ENCODE measurements at places on chromosomes 1 and 21.

DNA sequence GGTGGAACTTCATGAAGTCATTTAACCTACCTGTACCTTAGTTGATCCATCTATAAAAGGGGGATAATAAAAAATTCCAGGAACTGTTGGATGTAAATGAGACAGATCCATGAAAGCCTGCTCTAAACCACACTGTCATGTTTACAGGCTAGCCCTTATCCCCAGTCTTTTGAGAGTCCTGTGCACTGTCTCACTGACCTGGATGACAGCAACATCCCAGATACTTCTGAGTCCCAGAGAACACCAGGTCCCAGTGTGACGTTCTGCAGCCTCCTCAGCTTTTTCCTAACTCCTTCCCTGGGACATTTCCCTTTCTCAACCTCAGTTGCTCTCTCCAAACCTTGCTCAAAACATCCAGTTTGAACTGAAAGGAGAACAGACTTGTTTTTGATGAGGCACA is 165.4 kb upstream of the C8B start:
- no peak for DNase-seq

DNA sequence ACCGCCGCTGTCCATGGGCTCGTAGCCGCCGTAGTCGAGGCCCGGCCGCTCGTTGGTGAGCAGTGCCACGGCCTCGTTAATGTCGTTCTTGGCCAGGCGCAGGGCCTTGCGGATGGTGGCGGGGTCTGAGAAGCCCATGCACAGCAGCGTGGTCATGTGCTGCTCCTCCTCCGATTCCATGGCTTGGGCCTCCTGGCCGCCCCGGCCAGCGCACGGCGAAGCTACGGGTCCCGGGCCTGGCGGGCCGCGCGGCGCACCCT is 300 bp downstream of the USP24 start:
- peak; percentile 73 for DNase-seq

GRCh38 chr1:169235568-169235967 is 129.1 kb downstream of the ATP1B1 start:
- DNase-seq = no peak

- no peak for DNase-seq
Observed at GRCh38 chr1:24162201-24162600, 19.3 kb upstream of the IL22RA1 start.

DNA sequence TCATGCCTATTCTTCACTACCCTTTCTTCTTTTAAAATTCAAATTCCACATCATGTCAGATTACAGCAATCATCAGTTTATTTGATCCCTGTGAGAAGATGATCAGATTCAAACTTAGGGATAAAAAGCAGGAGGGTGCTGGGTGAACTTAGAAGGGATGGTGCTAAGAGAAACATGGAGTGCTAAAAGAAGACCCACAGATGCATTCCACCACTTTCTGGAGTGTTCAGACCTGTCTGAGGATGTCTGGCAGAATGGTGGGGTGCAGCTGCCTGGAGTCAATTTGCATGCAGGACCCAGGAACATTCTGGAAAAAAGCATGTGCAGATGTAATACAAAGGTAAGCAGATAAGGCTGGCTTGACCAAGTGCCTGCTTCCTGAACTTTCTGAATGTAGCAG is 372.9 kb upstream of the RUNX1 start:
- no peak for DNase-seq

GRCh38 chr1:180116964-180117763 is 37.5 kb upstream of the QSOX1 start:
- DNase-seq = no peak

DNA sequence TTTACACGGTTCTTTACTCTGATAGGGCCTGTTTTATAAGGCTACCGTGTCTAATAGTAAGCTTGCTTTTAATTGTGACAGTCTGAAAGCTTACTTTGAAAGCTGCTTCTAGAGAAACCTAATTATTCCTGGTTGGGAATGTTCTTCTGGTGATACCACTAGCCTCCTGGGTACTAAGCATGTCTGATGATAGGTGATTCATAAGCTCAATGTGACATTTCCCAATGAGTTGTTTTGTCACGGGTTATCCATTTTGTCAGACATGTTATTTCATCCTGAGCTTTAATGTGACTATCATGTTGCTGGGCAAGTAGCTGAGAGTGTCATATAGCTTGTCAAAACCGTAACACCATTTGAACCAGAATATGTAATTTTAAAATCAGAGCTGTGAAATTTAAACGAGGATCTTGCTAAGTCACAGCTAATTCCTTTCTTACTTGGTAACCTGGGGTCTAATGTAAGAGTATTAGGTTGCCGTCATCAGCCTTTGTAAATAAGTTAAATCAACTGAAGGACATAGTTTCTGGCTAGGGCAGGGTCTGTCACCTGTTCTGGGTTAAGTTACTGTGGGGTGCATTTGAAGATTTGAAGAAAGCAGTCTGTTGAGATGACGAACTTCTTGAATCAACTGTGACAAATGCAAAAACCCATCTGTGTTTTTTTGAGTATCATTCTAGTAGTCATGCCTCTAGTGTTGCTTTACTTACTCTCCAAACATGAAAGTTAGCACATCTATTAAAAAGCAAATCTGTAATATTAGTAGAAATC is 529.2 kb downstream of the USP25 start:
- no peak for DNase-seq

DNA sequence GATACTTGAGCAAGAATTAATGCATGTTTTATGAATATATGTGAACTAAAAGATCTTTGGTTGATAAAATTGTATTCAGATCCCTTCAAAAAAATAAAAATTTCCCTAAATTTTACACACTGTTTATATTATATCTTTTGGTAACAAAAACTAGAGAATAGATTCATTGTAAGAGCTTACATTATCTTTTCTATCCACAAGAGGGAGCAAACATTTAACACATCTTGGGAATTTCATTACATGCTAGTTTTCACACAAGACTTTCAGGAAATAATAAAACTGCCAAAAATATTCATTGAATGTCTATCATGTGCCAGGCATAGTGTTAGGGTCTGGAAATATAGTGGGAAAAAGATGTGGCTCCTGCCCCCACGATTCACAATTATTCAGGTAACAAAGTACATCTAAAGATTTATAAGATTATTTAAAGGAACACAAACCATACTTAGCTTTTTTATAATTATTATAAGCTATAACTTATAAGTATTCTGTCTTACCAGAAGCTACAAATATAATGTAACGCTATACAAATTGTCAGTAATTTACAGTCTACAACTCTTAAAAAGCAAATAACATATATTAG is 30.6 kb downstream of the FAF1 start:
- peak; percentile 11 for DNase-seq
